ENCODE measurements at places on chromosomes 1 and 21.

DNA sequence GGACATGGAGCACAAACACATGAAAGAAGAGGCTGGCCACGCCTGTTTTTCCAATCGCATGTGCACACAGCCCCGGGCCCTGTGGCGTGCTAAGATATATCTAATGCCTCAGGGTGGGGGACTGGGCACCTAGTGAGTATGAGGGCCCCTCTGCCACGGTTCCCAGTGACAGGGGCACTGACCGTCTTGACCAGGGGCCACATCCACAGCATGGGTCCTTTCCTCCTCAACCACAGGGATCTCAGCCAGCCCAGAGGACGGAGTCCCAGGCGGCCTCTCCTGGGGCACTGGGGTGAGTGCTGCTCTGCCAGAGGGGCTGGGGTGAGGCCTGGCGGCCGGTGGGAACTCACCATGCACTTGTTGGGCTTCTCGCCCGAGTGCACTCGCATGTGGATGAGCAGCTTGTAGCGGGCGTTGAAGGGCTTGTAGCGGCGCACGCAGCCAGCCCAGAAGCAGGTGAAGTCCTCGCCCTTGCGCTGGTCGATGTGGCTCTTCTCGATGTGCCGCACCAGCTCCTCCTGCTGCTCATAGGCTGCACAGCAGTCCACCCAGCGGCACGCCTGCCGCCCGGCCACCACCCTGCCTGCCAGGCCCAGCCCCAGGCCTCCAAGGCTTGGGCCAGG lies 134.7 kb downstream of the DMRTB1 start:
- peak; percentile 29 for DNase-seq

DNA sequence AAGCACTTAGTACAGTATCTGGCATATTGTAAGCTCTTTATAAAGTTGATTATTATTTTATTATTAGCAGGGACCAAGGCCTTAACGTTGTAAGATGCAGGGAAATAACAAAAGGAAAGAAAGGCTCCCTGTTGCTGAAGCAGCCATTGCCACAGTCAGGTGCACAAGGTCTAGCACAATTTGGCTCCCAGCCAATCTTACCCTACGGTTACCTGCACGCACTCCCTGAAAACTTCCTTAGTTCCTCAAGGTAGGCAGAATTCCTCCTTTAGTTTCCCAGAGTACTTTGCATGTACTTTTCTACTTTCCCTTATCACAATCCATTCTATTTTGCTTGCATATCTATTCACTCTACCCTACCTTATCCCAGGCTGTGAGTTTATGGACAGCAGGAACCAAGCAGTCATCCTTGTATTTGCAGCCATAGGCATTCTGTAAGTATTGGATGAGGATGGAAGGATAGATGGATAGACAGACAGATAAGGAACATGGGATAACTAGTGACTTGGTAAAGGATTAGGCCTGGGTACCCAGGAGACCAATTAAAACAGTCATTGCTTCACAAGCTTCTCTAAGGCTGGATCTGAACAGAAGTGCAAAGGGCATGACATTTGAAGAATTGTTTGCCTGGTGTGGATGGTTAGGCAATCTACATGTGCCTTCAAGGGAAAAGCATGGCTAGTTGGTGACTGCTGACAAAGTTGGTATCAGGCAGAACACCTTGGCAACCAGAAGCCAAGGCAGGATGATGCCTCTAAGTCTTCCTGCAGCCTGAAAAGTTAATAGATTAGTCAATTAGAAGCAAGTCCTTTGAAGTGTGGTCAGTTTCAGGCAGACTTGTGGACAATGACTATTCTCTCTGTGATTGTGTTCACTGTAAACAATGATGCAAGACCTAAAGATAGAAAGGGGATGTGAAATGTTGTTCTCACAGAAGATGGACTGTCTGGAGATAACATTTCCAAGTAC lies 20.8 kb upstream of the JAK1 start:
- no peak for DNase-seq

- DNase-seq: no peak
Measured at GRCh38 chr21:27424601-27425000, 457.7 kb upstream of the ADAMTS5 start.

DNA sequence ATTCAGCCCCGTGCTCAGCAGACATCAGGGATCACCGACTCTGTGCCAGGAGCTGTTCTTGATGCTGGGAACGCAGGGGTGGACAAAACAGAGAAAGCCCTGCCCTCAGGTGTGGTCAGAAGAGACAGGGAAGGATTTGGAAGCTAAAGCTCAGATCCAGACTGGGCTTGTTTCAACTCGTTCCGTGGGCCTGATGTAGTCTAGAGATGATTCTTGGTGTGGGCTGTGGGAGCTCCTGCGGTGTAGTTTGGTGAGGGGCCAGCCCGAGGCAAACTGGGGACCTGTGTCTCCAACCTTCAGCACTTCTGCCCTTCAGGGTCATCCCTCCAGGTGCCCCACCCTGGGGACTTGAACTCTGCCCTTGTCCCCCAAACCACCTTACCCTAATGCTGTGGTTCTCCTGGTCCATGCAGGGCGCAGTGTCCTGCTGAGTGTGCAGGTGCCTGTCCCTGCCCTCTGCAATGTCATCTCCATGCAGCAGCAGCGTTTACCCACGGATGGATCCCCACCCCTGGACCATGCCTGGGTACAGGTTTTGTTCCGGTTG lies 17.3 kb upstream of the ABCG1 start:
- DNase-seq: no peak

GRCh38 chr1:66494482-66494881 lies 39.5 kb upstream of the SGIP1 start:
- no peak for DNase-seq

DNA sequence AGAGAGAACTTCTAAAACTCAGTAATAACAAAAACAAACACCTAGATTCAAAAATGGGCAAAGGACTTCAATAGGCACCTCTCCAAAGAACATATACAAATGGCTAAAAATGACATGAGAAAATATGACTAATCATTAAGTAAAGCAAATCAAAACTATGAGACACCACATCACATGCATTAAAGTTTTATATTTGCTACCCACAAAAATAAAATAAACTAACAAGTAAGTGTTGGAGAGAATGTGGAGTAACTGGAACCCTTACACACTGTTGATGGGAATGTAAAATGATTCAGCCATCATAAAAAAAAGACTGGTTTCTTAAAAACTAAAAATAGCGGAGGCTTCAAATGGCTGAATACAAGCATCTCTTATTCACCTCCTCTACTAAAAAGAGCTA lies 262.1 kb upstream of the PKN2 start:
- DNase-seq: no peak
